ENCODE measurements at places on chromosomes 7 and 10. TPM values are rescaled to one million over a fixed set of nuclear protein-coding genes. Genes with fewer than 3 reads are reported as not detected.

The HTR7 gene
- 0.11 TPM for polyA plus RNA-seq

The CCL24 gene
- polyA plus RNA-seq, result not detected

The SOSTDC1 gene
- not detected for polyA plus RNA-seq

- no peak for DNase-seq
Measured at GRCh38 chr7:118563311-118563710, 338.8 kb downstream of the ANKRD7 start.

GRCh38 chr10:69160809-69161241, 19.2 kb upstream of the SUPV3L1 start:
- peak; percentile 29 for DNase-seq

DNA sequence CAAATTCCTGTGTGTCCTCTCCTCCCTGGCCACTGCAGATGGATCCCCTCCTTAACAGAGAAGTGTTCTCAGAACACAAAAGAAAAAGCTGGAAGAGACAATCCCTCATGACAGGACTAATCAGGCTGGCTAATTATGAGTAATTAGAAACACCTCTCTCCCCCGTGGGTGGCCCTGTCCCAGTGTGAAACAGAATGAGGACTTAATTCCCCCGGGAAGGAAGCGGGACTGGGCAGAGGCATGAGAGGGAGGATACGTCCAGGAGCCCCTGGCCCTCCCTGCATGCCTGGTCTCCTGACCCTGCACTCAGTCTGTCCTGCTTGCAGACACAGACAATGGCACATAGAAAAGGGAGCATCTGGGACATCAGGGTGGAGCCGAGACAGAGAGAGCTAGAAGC, 7.6 kb upstream of the ADCYAP1R1 start:
- DNase-seq, result no peak

- DNase-seq, result no peak
Measured at GRCh38 chr10:8616166-8616565, 561.7 kb downstream of the GATA3 start.

Data from A549 (cell line).